ENCODE measurements at places on chromosomes 2 and 18.

DNA sequence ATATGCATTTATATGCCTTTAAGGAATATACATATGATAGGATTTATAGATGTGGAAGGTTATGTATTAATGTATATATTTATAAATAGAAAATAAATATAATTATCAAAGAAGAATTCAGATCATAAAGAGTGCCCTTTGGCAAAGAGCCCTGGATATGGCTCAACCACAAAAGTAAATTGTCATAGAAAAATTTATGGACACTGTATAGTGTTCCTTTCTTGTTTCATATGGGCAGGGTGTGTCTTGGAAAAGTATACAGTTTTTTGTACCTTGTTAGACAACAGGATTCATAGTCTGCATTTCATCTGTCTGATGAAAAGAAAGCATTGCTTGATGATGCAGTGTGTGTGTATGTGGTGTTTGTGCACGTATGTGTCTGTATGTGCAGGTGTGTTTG lies 2.9 kb downstream of the UGT1A7 start:
- no peak for DNase-seq

DNA sequence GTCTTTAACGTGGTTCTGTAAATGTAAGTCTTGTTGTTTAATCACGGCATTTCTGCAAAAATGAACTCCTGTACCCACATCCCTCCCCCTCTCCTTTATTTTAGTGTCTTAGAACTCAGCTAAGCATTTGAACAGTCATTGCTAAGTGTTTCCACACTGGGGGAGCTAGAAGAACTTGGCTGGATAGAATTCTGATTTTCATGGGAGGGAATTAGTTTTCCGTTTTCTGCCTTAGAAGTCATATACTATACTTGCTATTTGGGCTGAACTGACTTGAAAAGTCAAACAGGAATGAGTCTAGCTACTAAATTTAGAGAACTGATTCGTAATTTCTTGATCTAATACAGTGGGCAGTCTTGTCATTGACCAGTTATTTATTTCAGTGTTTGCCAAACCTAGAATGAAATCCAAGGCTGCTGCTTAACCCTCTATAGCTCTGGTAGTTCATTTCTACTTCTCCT lies 61.1 kb downstream of the FMNL2 start:
- DNase-seq = no peak

GRCh38 chr18:49899657-49900330 lies 86.5 kb upstream of the ACAA2 start:
- DNase-seq = no peak

GRCh38 chr2:167581961-167582574 lies 665.3 kb downstream of the STK39 start:
- no peak for DNase-seq

DNA sequence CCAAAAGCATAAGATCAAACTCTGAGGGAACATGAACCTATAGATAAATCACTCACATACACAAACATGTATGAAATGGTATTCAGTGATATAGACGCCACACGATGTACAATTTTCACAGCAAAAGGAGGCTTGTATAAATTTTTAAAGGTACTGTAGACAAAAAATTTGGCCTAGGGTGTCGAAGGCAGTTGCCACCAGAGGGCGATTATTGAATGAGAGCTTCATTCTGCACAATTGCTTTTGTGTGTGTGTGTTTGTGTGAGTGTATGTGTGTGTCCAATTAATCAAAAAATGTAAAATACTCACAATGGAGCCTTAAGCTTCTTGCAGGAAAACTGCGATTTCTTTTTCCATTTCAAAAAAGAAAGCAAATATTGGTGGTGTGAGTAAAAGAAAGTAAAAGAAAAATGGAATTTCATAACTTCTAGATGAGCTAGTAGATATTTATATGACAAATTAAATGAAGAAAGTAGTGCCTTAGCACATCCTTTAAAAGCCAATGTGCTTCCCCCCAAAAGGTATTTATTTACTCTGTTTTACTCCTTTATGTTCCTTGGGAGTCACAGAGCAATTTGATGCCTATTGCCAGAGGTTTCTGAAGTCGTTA lies 800.1 kb downstream of the SATB2 start:
- DNase-seq = no peak

GRCh38 chr2:13115643-13116042 lies 398.9 kb downstream of the TRIB2 start:
- no peak for DNase-seq

GRCh38 chr2:36473230-36473629 lies 117.7 kb downstream of the CRIM1 start:
- no peak for DNase-seq

- no peak for DNase-seq
Observed at GRCh38 chr2:144548532-144549191, 28.7 kb upstream of the ZEB2 start.

- DNase-seq = no peak
Observed at GRCh38 chr2:130836501-130837174, at the start of gene ARHGEF4. Gene ARHGEF4 (plus strand): TSS chr2:130836914. CDS start chr2:130836954, 40 bp downstream.

- no peak for DNase-seq
Observed at GRCh38 chr18:13611142-13611600, 115.2 kb downstream of the FAM210A start.

DNA sequence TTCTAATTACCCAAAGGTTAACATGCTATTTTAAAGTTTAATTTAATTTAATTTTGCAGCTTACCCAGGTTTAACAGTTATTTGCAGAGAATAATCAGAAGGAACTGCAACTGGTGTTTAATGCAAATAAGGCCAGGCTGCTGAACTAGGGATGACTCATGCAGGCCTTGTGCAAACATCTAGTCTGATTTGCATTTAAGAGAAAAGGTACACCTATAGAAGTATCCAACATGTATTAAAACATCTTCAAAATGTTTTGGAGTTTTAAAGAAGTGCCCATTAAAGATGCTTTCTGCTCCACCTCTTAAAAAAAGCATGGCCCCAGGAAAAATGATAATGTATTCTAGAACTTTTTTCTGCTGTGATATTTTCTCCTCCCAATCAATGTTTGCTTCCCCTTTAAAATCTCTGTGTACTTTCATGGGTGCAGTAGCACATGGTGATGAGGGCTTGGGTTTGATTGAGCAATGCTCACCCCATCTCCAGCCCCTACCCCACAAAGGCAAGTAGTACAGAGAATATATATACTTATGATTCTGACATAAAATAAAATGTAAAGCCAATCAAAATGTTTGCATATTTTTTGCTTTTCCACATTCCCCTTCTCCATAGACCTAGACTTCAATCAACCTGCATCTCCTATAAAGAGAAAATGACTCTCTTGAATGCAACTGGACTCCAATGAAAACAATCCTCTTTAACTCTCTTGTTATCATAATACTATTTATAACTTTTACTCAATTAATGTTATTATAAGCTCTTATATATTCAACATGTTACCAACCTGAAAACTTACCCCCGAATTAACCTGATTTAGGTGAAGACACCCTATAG lies 54.1 kb downstream of the ATP8B1 start:
- no peak for DNase-seq

DNA sequence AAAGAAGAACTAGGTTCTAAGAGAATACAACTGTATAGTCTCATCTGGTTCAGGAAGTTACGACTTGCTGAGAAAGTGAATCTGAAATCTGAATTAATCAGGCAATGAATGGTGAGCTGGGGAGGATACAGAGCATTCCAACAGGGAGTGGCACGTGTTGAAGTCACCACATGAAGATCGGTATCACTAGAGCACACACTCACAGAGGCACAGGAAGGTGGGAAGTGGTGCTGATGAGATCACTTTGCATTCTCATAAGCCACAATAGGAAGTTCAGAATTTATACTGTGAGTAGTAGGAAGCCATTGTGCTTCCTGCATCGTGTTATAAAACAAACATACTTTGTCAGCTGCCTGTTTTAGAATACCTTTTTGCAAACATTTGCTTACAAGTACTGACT lies 615.0 kb upstream of the DDX18 start:
- DNase-seq = no peak

GRCh38 chr2:180289627-180290026 lies 282.5 kb upstream of the CWC22 start:
- no peak for DNase-seq

DNA sequence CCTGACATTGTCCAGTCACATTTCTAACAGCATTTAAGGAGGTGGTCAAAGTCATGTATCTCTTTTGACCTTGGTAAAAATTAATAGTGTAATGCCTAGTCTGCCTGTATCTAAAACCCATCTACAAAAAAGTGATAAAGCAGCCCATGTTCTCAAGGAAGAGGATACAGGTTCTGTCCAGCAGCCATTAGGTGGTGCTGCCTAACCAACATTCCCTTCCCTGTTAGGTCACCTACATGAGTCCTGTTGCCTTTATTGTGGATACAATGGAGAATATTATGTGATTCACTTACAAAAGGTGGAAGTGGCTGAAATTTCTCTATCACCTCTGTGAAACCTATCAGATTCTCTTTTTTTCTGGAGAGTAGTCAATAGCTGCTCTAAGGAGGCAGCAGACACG lies 52.5 kb downstream of the AQP4 start:
- DNase-seq = no peak

DNA sequence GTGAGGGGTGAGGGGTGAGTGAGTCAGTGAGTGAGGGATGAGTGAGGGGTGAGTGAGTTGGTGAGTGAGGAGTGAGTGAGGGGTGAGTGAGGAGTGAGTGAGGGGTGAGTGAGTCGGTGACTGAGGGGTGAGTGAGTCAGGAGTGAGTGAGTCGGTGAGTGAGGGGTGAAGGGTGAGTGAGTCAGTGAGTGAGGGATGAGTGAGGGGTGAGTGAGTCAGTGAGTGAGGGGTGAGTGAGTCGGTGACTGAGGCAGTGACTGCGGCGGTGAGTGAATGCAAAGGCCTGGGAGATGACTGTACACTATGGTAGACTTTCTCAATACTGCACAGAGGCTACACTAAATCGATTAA lies 16.6 kb downstream of the THAP4 start:
- DNase-seq = no peak

DNA sequence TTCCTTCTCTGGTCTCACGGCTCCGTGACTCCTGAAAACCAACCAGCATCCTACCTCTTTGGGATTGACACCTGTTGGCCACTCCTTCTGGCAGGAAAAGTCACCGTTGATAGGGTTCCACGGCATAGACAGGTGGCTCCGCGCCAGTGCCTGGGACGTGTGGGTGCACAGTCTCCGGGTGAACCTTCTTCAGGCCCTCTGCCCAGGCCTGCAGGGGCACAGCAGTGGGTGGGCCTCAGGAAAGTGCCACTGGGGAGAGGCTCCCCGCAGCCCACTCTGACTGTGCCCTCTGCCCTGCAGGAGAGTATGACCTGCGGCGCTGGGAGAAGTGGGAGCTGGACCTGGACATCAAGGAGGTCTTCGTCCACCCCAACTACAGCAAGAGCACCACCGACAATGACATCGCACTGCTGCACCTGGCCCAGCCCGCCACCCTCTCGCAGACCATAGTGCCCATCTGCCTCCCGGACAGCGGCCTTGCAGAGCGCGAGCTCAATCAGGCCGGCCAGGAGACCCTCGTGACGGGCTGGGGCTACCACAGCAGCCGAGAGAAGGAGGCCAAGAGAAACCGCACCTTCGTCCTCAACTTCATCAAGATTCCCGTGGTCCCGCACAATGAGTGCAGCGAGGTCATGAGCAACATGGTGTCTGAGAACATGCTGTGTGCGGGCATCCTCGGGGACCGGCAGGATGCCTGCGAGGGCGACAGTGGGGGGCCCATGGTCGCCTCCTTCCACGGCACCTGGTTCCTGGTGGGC lies 10.0 kb downstream of the PROC start:
- no peak for DNase-seq

GRCh38 chr2:68418419-68418818 lies 48.7 kb downstream of the FBXO48 start:
- DNase-seq = no peak

GRCh38 chr2:121705390-121705789 lies 31.3 kb downstream of the NIFK start:
- DNase-seq = no peak

- DNase-seq = no peak
Observed at GRCh38 chr2:200065477-200065876, 110.1 kb downstream of the MAIP1 start.

DNA sequence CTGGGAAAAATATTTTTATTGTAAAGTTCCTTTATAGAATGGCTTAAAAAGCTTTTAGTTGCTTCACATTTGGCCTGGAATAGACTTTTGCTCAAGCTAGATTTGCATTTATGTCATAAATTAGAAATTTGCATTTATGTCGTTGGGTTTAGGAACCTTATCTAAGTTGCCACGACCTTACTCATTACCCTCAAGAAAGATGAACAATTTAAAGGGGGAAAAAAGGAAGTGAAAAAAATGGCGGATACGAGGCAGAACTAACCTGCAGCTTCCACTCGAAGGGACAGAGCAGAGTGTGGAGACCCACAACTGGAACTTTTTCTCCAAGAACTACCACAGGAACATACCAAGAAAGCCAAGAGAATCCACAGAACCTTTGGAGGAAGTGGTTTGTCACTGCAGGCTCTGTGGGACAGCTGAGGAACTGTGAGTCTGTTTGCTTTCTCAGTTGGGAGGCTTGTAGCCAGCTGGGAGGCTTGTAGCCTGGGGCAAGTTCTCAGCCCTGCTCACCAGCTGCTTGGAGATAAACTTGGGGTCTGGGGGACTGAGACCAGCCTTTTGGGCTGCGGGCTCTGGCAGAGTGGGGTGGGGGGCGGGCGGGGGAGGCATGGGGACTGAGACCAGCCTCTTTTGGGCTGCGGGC lies 349.9 kb upstream of the MEIS1 start:
- no peak for DNase-seq

DNA sequence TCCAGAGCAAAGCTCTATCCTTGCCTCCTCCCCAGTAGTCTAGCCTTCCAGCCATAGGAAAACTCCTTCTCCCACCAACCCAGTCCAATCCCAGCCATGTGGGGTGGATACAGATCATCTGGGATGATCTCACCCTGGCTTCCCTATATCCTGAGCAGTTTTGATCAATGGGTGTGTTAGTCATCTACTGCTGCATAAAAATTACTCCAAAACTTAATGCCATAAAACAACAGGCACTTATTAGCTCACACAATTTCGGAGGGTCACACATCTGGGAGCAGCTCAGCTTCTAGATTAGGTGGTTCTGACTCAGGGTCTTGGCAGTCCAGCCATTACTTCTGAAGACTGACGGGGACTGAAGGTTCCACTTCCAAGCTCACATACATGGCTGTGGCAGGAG lies 190.4 kb downstream of the SPP2 start:
- peak; percentile 32 for DNase-seq

GRCh38 chr18:7872569-7872968 lies 305.5 kb downstream of the PTPRM start:
- no peak for DNase-seq

DNA sequence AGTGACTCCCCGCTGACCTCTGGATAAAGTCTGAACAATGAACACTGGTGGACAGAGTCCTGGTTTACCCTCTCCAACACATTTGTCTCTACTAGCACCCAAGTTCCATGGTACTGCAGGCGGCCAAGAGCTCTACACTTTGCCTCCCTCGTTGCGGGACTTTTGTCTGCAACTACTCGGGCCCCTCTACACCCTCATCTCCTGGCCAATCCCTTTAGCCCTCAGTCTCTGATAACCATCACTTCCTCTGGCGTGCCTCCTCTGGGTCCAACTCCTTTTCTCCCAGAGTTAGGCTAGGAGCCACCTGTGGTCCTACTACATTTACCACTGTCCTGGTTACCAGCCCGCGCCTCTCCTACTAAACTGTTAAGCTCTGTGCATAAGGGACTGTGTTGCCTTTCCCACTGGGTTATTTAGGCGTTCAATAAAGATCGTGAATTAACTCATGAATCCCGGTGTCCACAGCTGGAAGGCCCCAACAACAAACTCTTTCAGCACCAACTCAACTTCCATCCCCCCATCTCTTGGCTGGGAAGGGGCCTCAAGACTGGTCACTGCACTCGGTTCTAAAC lies 757 bp downstream of the HDHD2 start:
- no peak for DNase-seq

- DNase-seq = no peak
Observed at GRCh38 chr18:5600378-5601071, 56.7 kb upstream of the EPB41L3 start.

- DNase-seq = peak; percentile 86
Observed at GRCh38 chr2:120546048-120546864, 189.4 kb upstream of the GLI2 start.

Data from AG04450 (cell line).